ENCODE measurements at places on chromosomes 12 and 14.

DNA sequence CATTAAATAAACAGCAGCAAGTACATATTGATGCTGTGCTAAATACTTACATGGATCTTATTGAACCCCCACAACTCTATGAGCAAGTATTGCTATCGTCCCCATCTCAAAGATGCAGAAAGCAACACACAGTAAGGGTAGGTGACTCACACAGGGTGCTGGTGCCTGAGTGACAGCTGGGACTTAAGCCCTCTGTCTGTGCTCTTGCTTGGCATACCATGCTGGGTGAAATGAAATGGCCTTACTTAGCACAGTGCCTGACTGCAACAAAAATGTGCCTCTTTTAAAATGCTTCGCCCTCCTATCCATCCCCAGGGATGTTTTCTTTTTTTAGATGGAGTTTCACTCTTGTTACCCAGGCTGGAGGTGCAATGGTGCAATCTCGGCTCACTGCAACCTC, 788 bp downstream of the TEX52 start:
- DNase-seq, result no peak

DNA sequence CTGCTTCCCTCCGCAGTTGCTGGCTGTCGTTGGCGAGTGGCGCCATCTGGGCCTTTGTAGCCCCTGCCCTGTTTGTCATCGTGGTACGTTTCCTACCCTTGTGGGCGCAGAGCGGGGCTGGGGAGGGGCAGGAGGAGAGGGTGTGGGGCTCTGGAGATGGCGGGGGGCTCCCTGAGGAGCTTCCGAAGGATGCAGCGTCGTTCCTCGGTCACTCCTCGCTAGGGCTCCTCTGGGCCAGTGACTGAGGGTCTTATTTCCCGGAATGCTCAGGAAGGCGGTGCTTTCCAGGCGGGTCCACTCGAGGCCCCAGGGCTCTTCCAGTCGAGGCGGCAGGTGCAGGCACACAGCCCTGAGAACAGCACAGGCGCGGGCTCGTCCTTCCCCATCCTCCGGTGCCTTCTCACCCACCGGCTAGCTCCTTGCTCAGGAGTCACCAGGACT, 167.1 kb downstream of the ADGRD1 start:
- no peak for DNase-seq

GRCh38 chr14:45252366-45253069, 484 bp downstream of the MIS18BP1 start:
- peak; percentile 24 for DNase-seq

DNA sequence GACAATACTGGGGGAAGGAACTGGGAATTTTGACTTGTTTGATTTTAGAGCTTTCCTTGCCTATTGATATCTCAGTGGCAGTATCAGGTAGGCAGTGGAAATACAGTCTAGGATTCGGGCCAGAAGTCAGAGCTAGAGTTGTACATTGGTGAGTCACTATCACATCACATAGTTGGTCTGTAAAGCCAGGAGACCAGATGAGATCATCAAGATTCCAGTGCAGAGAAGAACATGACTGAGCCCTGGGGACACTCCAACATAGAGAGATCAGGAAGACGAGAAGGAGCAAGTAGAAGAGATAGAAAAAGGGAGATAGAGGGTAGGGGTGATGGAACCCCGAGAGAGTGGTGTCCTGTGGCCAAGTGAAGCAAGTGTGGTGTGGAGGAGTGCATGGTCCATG, 46.6 kb upstream of the NR1H4 start:
- DNase-seq, result no peak

- DNase-seq, result no peak
Measured at GRCh38 chr14:68309616-68310015, 483.3 kb downstream of the ZFP36L1 start.
